CD4-positive, alpha-beta T cell treated with Interleukin-12 subunit alpha and Interleukin-12 subunit beta, for 1 hour (primary cell): ENCODE measurements at places on chromosomes 5 and 9.

DNA sequence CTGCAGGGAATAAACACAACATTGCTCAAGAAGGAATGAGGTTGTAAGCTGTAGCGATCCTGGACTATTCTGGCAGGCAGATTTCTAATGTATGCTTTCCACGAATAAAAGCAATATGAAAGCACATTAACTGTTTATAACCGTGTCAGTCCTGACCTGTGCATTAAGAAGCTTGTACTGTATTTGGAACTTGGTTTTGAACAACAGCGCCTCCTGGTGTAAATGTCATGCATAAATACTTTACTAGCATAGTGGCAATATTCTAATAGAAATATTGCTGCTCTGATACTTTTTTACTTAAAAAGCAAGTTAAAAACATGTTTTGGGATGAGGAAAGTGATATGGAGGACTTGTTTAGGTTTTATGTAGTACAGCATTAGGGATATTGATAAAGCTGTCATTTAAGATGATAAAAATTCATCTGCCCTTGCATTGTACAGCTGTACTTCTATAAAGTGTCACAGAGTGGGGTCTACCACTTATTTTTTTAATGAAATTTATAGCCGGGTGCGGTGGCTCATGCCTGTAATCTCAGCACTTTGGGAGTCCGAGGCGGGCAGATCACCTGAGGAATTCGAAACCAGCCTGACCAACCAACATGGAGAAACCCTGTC, 70.7 kb upstream of the GNE start:
- peak; percentile 75 for DNase-seq

- no peak for DNase-seq
Observed at GRCh38 chr9:38689678-38690077, 30.3 kb downstream of the FAM240B start.

DNA sequence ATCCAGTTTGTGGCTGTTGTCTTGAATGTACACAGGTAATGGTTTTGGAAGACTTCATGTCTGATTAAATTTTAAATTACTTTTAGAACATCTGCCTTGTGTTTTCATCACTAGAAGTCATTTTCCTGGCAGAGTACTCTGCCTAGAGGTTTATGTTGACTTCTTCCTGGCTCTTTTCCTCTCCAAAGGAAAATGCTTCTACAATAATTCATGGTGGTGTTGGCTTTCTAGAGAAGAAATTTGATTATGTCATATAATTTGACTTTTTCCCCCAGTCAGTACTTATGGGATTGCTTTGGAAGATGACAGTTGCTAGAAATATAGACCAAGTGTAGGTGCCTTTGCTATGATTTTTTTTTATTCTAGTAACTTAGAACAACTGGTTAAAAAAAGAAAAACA, 46.8 kb downstream of the F2RL2 start:
- DNase-seq, result no peak

- no peak for DNase-seq
Observed at GRCh38 chr5:106163233-106163632, 1507.5 kb downstream of the EFNA5 start.

GRCh38 chr5:80284720-80285119, 28.9 kb upstream of the SERINC5 start:
- peak; percentile 30 for DNase-seq

DNA sequence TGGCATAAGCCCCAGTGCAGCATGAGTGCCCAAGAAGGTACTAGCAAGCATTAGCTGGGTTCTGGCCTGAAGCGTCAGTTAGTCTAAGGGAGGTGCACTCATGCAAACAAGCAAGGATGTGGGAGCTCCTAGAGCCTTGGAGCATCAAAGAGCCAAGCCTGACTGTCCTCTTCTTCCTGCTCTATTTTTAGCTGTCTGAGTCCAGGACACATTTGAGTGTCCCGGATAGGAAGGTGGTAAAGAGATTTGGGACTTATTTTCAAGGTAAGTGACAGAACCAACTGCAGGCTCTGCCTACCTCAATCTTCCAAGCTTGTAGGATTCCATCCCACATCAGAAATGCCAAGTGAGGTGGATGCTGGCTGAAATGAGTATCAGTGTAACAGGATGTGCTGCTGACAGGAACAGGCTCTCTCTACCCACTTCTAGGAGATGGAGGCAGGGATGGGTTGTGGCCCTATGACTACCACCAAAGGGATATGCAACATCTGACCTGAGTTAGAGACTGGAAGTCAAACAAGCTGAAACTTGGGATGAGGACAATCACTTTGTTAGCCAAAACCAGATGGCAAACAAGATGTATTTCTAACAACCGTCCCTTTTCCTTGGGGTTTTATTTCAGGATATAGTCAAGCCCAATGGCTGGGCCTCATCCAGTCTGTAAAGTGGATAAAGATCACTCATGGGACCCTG, 15.1 kb downstream of the MACROH2A1 start:
- no peak for DNase-seq

DNA sequence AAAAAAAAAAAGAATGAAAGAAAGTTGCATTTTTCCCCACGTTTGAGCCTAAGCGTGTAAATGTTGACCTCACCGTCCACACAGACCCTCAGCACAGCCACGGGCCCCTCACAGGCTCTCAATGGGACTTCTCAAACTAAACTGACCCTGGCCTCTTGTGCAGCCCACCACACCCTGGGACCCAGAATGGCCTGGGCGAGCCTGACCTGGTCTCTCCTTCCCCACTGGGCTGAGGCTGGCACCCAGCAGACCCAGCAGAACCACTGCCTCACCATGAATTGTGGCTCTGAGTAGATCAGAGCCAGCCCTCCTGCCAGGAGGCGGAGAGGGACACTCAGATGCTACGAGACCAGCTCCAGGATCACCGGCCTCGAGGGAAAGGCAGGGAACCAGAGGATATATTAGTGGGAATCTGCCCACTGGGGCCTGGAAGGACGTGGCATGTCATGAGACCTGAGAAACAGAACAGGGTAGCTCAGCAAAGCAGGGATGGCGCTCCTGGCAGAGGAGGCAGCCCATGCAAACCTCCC, 124.4 kb downstream of the ZNF354C start:
- DNase-seq, result no peak

- DNase-seq, result no peak
Observed at GRCh38 chr9:135073741-135074305, 13.6 kb upstream of the OLFM1 start.

DNA sequence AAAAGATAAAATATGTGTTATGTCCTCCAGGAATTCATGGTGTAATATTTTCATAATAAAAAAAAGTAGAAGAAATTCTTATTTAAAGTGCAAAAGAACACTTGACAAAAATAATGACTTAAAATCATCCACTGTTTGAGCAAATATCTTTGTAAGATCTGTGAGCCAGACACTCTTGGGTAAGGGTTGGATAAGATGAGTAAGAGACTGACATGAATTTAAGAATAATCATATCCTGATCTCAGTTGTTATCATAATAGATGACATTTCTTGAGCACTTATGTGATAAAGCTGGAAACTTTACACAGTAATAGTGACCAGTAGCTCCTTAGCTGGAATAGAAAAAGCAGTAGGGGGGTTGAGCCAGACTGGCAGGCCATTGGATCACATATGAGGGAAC, 40.0 kb upstream of the ADRB2 start:
- no peak for DNase-seq

- no peak for DNase-seq
Observed at GRCh38 chr9:127574072-127574993, 37.7 kb upstream of the STXBP1 start.

DNA sequence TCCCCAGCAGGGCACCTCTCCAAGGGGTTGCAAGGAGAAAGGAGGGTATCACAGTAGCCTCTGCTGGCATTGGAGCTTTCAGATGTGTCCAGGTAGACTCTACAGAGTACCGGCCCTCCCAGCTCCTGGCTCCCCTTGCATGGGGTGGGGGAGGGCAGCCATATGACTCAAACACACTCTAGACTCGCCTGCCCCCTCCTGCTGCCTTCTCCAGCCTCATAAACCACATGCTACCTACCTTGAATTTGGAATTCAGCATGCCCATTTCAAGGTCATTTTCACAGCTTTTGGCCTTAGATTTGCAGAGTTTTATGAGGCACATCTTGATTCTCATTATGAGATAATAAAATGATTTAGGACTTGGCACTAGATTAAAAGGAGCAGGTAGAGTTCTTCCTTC, 32.8 kb upstream of the SMIM32 start:
- no peak for DNase-seq

DNA sequence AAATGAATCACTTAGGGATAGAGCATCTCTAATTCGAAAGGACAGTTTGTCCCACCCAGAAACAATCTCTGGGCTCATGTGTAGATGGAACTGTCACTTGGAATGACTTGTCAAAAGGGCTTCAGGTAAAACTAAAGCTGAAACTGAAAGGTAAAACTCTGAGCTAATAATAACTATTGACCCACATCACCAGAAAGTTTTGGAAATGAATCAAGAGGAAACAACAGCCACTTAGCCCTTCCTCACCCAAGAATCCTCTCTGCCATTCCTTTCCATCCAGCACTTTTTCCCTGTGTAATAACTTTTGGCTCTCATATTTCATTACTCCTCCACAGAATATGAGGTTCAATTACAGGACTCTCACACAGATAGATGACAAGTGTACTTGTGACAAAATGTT, 14.0 kb upstream of the GLRX start:
- DNase-seq, result no peak

DNA sequence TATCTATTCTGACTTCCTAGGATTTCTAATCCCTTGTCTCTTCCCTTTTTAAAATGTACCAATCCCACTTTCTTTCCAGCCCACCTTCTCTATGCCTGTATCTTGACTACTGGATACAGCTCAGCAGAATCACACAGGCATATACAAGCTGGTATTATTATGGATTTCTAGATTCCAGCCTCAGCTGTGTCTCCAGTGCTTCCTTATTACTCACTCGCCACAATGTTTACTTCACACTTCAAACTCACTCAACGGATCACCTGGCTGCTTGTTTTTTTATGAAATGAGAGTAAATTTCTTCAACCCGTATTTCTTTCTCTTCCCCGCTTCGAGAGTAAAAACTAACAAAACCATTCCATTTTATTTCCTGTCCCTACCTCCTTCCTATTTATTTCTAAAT, 38.8 kb downstream of the CWC27 start:
- DNase-seq, result no peak

- DNase-seq, result no peak
Observed at GRCh38 chr5:106154280-106154716, 1516.4 kb downstream of the EFNA5 start.

DNA sequence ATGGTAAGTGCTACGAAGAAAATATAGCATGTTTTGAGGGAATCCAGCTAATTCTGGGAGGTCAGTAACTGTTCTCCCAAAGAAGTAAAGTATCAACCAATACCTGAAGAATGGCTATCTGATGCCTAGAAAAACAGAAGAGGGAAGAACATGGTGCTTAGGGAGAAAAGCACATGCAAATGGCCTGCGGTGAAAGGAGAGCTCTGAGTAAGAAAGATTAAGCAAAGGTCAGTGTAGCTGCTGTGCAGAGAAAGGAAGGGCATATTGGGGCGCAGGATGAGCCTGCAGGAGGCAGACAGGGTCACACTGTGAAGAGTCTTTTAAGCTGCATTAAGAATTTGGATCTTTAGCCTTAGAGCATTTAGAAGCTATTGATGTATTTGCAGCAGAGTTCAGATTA, 11.0 kb downstream of the ADRB2 start:
- DNase-seq, result no peak

DNA sequence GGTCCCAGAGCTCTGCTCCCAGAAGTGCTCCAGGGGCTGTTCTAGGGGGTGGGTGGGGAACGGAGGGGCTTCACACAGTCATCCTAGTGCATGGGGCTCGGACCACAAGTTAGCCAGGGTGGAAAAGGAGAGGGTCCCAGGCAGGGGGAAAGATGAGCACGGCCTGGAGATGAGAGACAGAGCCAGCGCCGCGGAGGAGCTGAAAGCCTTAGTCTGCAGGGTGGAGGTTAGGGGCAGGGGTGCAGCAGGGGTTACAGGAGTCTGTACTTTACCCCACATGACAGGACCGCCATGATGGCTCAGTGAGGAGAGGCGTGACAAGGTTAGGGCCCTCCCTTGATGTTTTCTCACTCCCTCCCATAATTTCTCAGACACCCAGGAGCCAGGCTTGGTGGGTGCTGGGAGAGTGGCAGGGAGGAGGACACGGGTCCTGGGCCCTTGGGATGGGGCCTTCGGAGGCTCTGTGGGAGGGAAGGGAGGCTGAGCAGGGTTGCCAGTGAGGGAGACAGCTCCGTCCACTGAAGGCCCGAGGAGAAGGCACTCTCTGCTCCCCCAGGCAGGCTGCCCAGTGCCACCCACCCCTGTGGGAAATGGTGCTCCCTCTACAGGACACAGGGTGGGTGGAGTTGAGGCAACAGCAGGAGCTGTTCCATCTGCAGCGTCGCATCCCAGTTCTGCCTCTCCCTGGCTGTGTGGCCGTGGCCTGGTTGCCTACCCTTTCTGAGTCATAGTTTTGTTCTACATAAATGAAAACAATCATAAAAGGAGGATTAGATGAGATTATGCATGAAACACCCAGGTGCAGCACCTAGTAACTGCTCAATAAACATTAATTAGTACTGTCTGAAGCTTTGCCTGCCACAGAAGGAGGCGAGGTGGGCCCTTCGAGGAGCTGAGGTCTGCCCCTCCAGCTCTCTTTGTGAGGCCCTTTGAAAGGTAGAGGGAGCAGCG, 66.2 kb downstream of the NDST1 start:
- DNase-seq, result no peak

GRCh38 chr5:6804766-6805501, 91.7 kb downstream of the TENT4A start:
- no peak for DNase-seq

DNA sequence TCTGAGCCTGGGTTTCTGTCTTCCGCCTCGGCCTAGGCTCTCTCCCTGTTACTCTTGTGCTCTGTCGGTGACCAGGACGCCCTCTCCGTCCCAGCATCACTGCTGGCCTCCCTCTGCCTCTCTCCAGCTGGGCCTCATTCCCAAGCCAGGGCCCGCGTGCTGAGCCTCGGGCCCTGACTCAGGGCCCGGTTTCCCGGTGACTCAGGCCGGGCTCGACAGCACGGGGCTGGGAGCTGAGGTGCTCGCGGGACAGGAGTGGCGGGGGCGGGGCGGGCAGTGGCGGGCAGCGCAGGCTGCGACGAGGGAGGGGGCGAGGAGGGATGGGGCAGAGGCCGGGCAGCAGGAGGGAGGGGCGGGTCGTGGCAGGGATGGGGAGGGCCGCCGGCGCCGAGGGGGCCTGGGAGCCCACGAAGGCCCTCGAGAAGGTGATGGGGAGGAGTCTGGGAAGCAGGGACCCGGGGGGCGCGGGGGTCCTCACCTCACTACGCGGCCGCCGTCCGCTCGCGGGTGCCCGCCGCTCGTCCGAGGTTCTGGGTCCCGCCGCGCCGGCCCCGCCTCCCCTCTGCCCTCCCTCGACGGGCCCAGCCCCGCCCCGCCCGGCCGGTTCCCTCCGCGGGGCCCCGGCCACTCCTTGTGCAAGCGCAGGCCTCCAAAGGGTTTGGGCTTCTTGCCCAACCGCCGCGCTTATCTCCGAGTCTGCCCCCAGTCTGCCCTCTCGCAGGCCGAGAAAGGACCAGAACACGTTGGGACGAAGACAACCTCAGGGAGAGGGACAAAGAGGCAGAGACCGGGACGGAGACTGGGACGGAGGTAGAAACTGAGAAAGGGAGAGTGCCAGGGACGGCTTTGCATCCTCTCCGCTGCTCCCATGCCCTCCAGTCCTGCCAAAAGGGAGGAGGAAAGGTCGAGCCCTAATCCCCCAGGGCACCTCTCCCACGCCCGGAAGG, at the start of gene ARAP3:
Gene ARAP3, minus strand, starts transcription at position 536 of the 947 bp plus-strand sequence. CDS start 1,744 bp downstream, outside the sequence.
- DNase-seq, result peak; percentile 43

- no peak for DNase-seq
Observed at GRCh38 chr5:155019601-155020226, 6.2 kb downstream of the KIF4B start.
